ENCODE measurements at places on chromosomes 7 and 10. TPM values are rescaled to one million over a fixed set of nuclear protein-coding genes. Genes with fewer than 3 reads are reported as not detected.

CASD1 gene
- 19.4 TPM for total RNA-seq

MSMB gene
- total RNA-seq, result not detected

GRCh38 chr7:69994886-69995542 is 396.7 kb downstream of the AUTS2 start:
- no peak for DNase-seq

GRCh38 chr7:136845899-136846465 is 22.5 kb upstream of the CHRM2 start:
- DNase-seq, result no peak

GRCh38 chr10:5536486-5537081 is 11.8 kb downstream of the CALML3 start:
- no peak for DNase-seq

PLA2G12B gene
- total RNA-seq, result not detected

GRCh38 chr7:18196638-18197037 is 169.0 kb upstream of the PRPS1L1 start:
- DNase-seq, result no peak

CDC123 gene
- total RNA-seq, result 86.9 TPM

- no peak for DNase-seq
Observed at GRCh38 chr7:77685233-77685632, 11.0 kb upstream of the RSBN1L start.

DNA sequence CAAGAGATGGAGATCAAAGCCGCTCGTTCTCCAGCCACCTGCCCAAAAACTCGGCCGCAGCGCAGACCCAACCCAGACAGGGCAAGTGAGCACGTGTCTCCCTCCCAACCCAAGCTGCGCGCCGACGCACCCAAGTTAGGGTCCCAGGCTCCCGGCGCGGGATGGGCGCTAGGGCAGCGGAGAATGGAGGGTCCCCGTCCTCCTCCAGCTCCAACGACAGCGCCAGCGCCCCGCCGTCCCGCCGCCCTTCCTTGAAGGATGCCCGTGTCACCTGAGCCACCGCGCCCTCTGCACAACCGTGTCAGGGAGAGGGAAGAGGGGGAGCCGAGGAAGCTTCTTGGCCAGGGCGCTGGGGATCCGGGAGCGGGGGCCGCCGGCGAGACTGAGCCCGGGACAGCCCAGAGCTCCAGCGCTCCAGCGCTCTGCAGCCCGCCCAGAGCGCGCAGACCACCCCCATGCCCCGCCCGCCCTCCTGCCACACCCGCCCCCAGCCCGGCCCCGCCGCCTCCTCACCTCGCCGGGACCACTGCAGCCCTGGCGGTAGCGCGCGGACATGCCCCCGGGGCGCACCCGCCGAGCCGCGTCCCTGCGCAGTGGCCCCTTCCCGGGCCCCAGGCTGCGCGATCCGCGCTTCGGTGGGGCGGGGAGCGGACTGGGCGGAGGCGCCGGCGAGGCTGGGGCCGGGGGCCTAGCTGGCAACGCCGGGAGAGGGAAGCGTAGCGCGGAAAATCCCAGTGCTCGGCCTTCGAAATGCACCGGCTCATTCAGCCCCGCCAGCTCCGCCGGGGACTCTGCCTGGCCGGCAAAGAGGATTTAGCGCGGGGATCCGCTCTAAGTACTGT is at the start of gene SLC16A12:
Gene SLC16A12 (minus strand): TSS at position 424 of the 842 bp plus-strand sequence. CDS start 73,016 bp downstream, outside the sequence.
- DNase-seq, result peak; percentile 87

DNA sequence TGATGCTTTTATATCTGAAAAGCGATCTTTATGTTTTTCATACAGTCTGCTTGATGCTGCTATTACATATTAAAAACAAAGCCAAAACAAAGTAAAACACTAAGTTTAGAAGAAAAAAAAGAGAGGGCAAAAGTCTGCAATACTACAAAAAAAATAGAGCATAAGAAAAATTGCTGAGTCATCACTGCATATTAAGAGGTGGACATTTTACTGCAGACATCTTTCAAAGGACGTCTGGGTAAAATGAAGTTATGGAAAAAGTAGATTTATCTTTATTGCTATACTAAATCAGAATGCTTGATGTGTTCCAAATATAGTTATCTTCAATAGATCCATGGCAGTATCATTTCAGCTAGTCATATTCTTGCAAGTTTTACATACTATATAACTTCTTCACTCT is 172.0 kb downstream of the MAGI2 start:
- DNase-seq, result no peak

DNA sequence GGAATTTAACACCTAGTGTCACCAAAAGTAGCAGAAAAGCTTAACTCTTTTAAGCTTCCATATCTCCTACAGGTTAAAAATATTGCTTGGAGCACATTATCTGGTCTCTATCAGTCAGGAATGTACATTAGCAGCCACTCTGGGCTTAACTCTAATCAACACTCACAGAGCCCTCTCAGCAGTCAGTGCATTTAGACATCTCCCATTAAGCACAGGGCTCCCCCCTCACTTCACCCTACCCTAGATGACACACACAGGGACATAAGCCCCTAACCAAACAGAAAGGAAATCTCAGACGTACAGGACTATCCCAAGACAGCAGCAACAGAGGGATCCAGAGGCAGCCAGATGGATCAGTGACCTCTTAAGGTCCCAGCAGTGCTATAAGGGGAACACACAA is 26.4 kb downstream of the FBXW4 start:
- DNase-seq, result no peak

- DNase-seq, result no peak
Observed at GRCh38 chr10:68553138-68553537, 7.0 kb upstream of the TET1 start.

GRCh38 chr10:21926358-21926925 is 77.1 kb downstream of the DNAJC1 start:
- no peak for DNase-seq

DNA sequence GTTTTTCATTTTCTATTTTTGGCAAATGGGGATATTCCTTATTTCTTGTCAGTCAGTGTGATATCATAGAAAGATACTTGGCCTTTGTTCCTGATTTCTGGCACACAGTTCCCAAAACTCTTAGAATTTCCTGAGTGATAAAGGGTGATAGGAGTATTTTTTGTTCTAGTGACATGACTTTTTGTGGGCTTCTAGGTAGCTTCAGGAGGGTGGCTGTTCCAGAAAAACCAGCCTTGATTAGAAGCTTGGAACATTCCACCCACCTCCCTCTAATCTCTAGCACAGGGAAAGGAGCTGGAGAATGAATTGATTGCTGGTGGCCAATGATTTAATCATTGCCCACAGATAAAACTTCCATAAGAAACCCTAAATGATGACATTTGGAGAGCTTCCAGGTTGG is 17.2 kb upstream of the BPGM start:
- no peak for DNase-seq

GRCh38 chr7:137873979-137874777 is 27.4 kb upstream of the DGKI start:
- no peak for DNase-seq

DNA sequence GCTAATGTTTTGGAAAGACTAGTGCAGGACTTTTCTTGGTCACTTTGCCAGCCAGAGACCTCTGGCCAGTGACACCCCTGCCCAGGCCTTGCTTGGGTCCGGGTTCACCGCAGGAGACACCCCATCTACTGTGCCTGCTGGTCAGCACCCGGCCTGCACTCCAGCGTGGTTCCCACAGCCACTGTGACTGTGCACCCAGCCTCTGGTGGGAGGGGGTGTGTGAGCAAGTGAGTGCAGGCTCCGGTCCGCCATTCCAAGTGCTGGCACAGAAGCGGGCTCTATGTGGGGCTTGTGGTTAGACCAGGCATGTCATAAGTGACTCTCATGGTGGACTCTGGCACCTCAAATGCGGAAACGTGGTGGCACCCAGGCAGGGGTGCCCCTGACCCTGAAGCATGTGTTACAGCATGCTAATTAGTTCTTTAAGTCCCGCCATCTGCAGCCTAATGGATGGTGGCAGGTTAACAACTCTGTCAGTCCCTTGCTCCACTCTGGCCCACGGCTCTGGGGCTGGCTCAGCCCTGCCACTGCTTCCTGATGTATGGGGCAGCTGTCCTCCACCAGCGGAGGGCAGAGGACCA is 311.9 kb upstream of the HGF start:
- no peak for DNase-seq
